Skin of body (tissue), 3 donors: ENCODE measurements at places on chromosomes 3 and 15.

DNA sequence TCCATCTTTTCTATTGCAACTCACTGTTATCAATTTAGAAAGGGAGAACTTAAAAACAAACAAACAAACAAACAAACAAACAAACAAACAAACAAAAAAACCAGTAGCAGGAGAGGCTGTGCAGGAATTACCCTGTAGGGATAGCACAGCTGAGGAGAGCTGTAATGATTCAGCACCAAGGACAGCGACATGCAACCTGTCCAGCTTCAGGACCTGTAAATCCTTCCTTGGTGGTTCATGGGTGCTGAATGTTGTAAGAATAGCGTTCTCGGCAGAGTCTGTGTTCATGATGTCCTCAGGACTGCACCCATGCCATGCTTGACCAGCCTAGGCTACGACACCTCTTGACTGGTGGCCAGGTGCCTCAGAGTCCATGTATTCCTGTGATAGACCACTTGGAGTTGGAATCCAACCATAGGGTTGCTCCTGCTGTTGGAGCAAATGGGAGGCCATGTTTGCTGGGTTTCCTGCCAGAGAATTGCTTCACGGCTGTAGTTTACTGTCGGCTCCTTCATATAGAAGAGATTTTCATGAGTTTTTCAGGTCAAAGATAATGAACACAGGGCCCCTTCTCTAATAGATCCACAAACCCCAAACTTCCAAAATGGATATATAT is 65.9 kb downstream of the CACNA2D3 start:
- DNase-seq: peak; percentile 1

DNA sequence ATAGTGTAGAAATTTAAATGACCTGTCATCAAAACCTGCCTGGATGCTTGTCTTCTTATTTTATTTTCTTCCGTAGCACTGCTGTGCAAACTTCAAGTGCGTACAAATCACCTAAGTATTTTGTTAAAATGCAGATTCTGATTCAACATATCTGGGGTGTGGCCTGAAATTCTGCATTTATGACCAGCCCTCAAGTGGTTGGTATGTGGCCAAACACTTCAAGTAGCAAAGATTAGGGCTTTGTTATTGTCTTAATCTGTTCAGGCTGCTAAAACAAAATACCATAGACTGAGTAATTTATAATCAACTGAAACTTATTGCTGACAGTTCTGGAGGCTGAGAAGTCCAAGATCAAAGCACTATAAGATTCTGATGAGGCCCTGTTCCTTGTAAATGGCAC is 97.6 kb upstream of the LRRC3B start:
- no peak for DNase-seq

GRCh38 chr3:94115482-94115881 is 52.6 kb downstream of the NSUN3 start:
- DNase-seq: no peak

- no peak for DNase-seq
Observed at GRCh38 chr3:55185380-55185779, 257.5 kb upstream of the LRTM1 start.

GRCh38 chr3:18872466-18872865 is 275.8 kb upstream of the KCNH8 start:
- no peak for DNase-seq

GRCh38 chr3:182364323-182364722 is 429.0 kb upstream of the ATP11B start:
- DNase-seq: no peak

DNA sequence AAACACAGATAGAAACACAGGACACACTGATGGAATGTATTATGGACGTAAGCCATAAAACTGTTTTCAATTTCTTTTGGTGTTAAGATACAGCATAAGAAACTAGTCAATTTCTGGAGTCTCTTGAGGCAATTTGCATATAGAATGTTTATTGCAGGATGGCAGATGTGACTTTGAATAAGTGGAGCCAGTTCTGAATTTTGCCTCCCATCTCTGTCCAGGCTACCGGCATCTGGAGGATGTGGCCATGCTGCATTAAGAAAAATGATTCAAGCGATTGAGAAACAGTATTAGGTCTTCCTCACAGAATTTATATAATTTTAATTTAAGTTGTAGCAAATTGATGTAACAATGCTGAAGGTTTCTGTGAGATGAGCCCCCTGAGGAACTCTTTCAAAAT is 81.5 kb downstream of the CHST2 start:
- DNase-seq: peak; percentile 85

- no peak for DNase-seq
Observed at GRCh38 chr3:98839846-98840245, 61.6 kb downstream of the DCBLD2 start.

DNA sequence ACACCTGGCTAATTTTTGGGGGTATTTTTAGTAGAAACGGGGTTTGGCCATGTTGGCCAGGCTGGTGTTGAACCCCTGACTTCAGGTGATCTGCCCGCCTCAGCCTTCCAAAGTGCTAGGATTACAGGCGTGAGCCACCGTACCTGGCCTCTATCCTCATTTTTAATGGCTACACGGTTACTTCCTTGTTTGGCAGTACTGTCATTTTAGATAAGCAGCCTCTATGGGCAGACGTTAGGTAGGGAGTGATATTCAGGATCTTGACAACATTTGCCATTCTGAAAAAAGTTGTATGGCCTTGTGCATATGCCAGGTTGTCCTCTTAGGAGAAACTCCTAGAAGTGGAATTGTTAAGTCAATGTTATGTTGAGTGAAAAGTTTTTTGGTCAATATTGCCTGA is 141.7 kb downstream of the ITPR1 start:
- no peak for DNase-seq

- no peak for DNase-seq
Observed at GRCh38 chr3:21528291-21528995, 222.6 kb downstream of the ZNF385D start.

- no peak for DNase-seq
Observed at GRCh38 chr3:17678116-17678741, 64.2 kb downstream of the TBC1D5 start.

GRCh38 chr3:72907131-72907711 is 19.4 kb downstream of the GXYLT2 start:
- peak; percentile 99 for DNase-seq

GRCh38 chr3:191775451-191776233 is 314.7 kb downstream of the PYDC2 start:
- DNase-seq: no peak

- no peak for DNase-seq
Observed at GRCh38 chr15:66963710-66964109, 101.7 kb upstream of the SMAD3 start.

DNA sequence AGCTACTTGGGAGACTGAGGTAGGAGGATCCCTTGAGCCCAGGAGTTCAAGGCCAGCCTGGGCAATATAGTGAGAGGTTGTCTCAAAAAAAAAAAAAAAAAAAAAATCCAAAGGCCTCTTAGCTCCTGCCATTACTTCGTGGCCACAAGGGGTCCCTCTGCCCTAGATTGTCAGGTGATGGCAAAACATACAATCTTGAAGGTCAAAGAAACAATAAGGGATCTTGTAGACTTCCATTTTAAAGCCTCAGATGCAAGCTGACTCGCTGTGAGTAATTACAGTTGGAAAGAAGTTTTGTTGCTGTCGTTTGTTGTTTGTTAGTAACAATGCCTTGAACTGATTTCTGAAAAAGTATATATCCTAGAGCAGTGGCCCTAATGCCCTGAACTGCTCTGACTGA is 55.9 kb upstream of the PLCL2 start:
- no peak for DNase-seq

DNA sequence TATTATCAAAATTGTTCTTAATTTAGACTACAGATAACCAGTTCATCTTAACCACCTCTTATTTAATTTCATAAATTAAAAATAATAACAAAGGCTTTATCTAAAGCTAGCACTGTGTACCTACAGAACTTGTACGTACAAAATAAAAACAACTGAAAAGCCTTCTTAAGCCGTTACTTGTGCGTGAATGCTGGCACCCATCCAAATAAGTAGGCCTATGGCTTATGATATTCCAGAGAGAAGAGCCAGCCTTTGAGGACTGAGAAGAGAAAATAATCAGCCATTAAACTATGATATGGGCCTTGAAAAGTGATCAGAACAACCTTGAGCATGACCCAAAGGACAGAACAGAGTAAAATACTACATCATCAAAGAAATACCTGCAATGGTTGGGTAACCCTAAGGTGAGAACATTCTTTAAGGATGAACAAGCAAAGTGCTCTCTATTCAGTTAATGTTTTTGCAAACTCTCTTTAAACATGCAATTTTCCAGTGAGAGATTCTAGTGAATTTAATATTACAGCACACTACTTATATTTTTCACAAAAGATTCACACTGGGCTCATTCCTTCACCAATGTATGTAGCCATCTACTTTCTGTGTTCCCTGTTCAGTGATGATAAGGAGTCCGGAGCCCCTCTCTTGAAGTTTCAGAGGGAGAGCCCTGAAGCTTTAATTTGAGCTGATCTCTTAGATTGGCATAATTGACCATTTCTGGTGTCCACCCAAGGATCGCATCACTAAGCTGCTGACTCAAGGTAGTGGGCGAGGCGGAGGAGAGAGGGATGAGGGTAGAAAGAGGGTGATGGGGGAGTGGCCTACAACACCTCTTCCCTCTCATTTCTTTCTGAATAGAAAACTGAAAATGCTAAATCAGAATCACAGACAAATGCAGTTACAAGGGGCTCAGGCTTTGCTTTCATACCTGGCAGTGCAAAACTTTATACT is 7.7 kb upstream of the ACTC1 start:
- DNase-seq: no peak
